ENCODE measurements at places on chromosomes 13 and 19.

DNA sequence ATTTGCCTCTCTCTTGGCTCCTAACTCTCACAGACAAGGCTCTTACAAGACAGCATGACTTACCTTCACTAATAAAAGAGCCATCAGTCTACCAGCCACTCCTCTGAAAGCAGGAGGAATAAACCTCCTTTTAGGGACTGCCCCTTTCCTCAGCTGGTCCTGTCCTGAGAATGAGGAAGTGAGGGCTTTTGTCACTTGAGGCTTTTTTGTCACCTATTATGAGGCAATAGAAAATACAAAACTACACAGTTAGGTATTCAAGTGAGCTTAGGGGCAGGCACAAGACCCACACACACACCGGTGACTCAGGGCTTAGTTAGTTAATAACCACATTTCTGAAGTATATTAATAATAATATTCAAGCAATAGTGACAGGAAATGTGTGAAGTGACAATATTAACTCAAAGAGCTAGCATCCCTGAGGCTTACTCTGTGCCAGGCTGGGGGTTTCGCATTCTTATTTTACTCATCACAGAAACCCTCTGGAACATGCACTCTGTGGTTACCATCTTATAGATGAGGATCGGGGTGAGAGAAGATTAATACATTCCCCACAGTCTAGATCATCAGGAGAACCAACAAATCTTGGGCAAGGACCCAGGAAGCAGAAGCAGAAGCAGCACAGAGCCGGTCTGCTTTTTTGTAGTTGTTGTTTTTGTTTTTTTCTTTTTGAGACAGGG lies 379.9 kb downstream of the LIG4 start:
- no peak for DNase-seq

GRCh38 chr19:54662730-54663129 lies at the start of gene LILRB4:
Gene LILRB4 (plus strand): TSS chr19:54662985. CDS start chr19:54663034, 49 bp downstream.
- DNase-seq = no peak

DNA sequence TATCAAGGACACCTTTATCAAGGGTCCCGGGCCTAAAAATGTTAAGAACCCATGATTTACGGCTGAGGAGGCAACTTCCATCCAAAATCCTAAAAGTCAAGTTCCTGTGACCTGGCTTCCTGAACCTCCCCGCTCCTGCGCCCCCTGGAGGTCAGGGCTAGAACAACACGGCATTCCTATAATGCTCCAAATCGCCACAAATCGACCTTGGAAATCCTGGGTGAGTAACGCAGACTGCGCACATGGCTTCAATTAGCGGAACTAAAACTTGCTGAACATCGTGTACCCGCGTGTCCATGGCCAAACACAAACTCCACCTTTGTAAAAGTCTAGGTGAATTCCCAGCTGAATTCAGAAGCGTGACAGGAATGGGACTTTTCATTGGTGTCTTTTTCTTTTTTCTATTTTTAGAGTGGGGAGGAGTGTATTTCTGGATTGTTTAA lies 4.3 kb upstream of the C5AR1 start:
- peak; percentile 97 for DNase-seq

DNA sequence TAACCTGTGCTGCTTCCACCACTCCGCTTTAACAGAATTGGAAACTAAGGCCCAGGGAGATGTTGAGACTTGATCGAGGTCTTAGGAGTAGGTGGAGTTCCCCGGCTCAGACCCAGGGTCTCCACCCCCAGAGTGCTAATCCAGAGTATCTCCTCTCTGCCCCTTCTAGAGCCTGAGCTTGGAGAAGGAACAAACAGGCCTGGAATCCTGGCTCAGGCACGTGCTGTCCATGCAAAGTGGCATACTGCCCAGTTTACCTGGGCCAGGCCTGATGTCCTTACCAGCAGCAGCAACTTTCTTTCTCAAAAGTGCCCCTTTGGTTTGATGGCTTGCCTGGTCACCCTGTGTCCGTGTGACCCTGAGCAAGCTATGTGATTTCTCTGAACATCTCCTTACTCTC lies 3.7 kb downstream of the SYNGR4 start:
- no peak for DNase-seq

GRCh38 chr19:5025027-5025426 lies 56.1 kb downstream of the KDM4B start:
- DNase-seq = no peak
